Osteocyte (in vitro differentiated cells): ENCODE measurements at places on chromosomes 7 and 10. TPM values are rescaled to one million over a fixed set of nuclear protein-coding genes. Genes with fewer than 3 reads are reported as not detected.

- DNase-seq = no peak
Measured at GRCh38 chr10:4343091-4343490, 482.9 kb upstream of the AKR1E2 start.

Gene XRCC2
- 1.4 and 1.7 TPM in 2 replicates for total RNA-seq

DNA sequence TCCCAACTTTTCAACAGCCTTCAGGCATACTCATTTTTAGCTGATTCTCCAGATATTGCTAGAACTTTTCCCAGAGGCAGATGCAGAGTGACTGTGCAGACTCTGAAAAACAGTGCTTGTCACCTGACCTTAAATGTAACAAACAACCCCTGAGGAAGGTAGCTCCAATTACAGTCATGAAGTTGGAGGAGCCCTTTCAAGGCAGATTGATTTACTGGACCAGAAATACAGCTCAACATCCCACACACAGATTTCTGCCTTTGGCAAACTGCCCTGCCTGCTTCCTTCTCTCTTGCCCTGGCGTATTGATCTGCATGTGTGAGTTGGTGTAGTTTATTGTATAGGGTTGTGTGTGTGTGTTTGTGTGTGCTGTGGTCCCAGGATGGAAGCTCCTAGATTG, 38.5 kb downstream of the PYROXD2 start:
- DNase-seq = no peak

- DNase-seq = no peak
Measured at GRCh38 chr7:55649238-55649637, 76.9 kb upstream of the VOPP1 start.

DNA sequence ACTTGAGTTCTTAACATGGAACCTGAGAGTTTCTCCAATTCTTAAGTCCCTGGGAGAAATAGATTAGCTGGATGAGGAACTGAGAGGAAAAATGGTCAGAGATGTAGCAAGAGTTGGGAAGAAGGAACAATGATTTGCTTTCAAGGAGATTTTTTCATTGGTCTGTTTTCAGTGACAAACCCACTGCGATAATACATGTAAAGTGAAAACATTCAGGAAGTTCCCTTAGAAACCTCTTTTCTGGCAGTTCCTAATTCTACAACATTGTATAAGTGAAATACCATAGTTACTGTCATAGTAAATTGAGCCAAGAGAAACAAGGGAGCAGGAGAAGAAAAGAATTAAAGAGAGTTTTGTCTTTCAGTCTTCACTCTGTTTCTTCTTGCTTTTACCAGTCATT, 12.1 kb upstream of the MAGI2 start:
- DNase-seq = no peak

Gene TAC1
- total RNA-seq = not detected in 2 replicates

GRCh38 chr10:14727465-14727864, 47.2 kb downstream of the FAM107B start:
- no peak for DNase-seq

GRCh38 chr7:27064159-27064558, 31.6 kb downstream of the HOXA1 start:
- no peak for DNase-seq

DNA sequence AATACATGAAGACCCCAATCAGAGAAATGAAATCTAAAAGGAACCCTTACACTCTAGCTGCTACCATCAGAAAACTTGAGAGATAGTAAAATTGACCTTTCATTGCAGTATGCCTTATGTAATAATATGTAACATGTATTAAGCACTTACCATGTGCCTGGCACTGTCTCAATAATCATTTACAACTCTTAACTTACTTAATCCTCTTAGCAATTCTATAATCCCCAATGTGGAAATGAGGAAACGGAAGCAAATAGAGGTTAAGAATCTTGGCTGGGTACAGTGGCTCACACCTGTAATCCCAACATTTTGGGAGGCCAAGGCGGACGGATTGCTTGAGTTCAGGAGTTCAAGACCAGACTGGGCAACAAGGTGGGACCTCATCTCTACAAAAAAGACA, 29.8 kb upstream of the FHIP2A start:
- no peak for DNase-seq

Gene HKDC1
- 0.19 TPM in 1 of 2 replicates, not detected in the other for total RNA-seq

DNA sequence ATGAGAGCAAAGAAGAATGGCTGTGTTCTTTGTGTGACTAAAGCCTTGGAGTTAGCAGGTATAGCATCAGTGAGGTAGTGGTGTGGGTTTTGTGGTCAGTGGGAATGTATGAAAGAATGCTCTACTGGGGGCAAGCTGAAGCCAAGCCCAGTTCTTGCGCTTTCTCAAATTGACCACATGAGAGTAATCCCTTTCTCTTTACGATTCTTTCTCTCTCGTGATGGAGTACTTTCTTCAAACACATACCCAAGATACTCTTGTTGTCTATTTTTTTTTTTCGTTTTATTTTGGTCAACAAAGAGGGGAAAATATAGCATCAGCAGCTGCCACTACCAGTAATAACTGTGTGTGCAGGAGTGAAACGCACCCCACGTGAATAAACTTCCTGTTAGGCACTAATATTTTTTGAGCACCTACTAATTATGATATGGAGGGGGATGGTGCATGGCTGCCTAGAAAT, 8.4 kb upstream of the PANK1 start:
- DNase-seq = no peak

Gene ZNF736
- total RNA-seq = not detected in 2 replicates

GRCh38 chr7:110104243-110104642, 986.7 kb upstream of the LRRN3 start:
- no peak for DNase-seq

Gene FAM13C
- total RNA-seq = 2.3 and 3.2 TPM in 2 replicates
